NCI-H510A treated with DMSO at 0.1 percent for 48 hours (cell line): ENCODE measurements at places on chromosomes 1 and 21.
A peak's percentile ranks its signal among the peaks of the same experiment; 100 is the strongest.

DNA sequence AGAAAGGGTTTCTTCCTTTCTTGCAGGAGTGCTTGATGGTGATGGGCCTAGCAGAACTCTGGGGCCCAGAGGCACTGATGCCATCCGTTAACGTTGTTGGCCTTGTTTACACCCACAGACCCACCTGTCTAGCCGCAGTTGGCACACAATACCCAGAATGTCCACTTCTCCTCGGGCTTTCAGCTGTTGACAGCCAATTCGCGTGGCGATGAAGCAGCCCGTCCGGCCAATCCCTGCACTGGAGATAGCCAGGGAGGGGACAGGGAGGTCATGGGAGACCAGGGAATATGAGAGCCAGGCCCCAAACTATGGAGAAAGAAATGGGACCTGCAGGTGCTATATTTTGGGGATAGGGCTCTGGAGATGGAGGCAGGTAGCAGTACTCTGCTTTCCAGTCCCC is 5.7 kb upstream of the ARL8A start:
- no peak for DNase-seq

DNA sequence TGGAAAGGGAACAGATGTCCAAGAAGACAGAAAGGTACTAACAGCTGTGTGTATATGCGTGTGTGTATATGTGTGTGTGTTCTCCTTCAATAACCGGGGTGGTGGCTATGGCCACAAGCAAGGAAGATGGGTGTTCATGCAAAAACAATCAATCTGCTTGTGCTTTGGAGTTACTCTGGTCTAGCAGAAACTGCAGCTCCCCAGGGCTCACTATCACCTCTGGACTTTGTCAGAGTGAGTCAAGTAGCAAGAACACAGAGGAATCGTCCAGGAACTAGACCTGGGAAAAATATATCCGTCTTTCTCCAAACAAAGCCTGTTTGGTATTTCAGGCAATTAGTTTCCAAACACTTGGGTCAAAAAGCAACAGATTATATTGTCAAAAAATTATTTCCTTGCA is 68.6 kb downstream of the GNG12 start:
- no peak for DNase-seq

GRCh38 chr21:44706706-44707581 is 4.4 kb downstream of the TSPEAR start:
- no peak for DNase-seq

- DNase-seq = no peak
These were observed 105.3 kb downstream of the CACNA1E start for GRCh38 chr1:181588631-181589030.

DNA sequence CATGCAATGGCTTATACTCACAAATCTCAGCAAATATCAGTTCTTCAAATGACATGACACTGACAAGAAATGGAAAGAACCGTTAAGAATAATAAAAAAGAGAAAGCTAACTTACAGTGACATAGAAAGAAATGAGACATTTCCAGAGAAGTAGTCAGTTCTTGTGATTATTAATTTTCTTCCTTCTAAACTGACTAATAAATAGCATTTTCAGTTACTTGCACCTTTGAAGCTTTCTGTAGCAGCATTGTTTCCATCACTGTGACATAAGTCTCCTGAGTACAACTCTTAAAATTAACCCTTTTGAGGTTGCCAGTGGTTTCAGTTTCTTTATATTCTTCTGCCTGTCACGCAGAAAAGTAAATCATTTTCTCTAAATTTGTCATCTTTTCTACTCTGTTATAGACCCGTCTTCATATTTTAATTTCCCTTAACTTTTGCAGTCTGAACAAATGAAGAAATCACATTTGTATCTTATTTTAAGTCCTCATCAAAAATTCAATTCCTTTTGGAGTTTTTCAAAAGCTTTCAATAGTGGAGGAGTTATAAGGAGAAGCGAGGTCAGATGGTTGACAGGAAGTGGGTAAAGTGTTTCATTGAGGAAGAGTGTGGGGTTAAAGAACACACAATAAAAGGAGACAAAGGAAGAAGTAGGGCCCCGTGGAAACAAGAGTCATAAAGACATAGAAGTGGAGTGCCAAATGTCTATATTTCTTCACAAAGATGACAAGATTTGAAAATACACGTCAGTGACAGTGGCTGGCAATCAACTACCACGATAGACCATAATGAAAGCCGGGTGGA is 57.9 kb upstream of the S1PR1 start:
- DNase-seq = no peak

- peak; percentile 77 for DNase-seq
These were observed 414 bp downstream of the GPR153 start for GRCh38 chr1:6260433-6260934.

DNA sequence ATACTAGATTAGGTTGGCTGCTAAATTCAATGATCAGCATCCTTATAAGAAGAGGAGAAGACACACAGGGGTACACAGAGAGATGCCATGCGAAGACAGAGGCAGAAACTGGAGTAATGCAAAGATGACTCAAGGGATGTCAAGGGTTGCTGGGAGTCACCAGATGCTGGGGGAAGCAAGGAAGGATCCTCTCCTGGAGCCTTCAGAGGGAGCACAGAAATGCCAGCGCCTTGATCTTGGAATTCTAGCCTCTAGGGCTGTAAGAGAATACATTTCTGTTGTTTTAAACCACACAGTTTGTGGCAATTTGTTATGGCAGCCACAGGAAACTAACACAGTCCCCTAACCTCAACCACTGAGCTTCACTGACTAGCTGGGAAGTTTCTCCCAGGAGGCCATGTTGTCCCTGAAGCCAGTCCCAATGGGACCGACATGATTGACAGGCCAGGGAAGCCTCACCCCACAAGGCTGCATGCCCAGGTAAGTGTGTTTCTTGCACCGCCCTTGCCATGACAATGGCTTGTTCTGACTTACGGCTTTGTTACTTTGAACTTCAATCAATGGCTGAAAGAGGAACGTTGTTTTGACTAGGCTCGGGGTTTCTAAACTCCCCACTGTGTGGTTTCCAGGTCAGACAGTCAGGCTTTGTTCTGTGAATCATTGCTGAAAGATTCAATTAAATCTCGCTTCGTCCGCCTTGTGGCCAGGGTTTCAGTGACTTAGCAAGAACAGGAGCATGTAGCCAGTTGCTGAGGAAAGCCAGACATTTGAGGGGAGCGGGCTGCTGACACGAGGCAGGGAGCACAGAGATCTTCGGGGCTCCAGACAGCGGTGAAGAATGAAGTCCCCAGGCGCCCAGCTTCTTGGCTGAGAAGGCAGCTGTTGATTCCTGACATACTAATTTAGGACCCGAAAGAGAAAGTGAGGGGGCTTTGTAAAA is 62.3 kb downstream of the RUNX1 start:
- DNase-seq = no peak

- DNase-seq = no peak
These were observed 42.5 kb upstream of the ACTRT2 start for GRCh38 chr1:2978691-2979190.

- DNase-seq = no peak
These were observed 41.5 kb downstream of the CCDC30 start for GRCh38 chr1:42504535-42505128.

DNA sequence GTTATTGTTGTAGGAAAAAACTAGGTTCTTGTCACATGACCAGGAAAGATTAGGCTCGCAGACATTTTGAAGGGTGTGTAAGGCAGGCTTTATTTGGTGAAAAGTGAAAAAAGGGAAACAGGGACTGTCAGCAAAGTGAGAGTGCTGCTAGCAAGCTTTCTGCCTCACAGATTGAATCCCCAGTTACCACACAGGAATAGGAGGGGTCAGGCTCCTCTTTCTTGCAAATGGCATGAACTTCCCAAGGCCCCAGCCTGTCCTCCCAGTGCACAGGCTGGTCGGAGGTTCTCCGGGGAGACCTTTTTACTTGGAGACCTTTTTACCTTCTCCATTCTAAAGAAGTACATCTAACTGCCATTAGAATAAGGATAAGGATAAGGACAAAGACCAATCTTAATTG is 42.1 kb downstream of the SYCP1 start:
- no peak for DNase-seq

DNA sequence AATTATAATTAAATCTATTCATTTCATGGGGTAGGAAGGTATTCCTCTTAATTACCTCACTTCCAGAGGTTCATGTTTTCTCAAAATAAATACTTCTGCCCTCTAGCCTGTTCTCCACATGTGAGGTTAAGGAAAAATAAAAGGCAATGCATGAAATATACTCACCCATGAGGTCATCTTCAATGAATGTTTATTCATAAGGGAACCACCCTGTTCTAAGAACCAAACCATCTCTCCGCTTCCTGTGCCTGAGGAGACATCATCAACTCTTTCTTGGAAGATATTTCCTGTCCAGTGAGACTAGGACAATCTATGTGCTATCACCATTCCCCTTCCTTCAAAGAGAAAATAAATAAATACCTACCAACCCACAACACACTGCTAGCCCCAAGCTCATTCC is 513.7 kb upstream of the PLXNA2 start:
- no peak for DNase-seq

GRCh38 chr1:1068517-1069055 is 5.5 kb downstream of the RNF223 start:
- DNase-seq = peak; percentile 93

- no peak for DNase-seq
These were observed 40.4 kb upstream of the KCNH1 start for GRCh38 chr1:211174375-211174774.

GRCh38 chr1:108686614-108687313 is 5.3 kb upstream of the PRPF38B start:
- no peak for DNase-seq

DNA sequence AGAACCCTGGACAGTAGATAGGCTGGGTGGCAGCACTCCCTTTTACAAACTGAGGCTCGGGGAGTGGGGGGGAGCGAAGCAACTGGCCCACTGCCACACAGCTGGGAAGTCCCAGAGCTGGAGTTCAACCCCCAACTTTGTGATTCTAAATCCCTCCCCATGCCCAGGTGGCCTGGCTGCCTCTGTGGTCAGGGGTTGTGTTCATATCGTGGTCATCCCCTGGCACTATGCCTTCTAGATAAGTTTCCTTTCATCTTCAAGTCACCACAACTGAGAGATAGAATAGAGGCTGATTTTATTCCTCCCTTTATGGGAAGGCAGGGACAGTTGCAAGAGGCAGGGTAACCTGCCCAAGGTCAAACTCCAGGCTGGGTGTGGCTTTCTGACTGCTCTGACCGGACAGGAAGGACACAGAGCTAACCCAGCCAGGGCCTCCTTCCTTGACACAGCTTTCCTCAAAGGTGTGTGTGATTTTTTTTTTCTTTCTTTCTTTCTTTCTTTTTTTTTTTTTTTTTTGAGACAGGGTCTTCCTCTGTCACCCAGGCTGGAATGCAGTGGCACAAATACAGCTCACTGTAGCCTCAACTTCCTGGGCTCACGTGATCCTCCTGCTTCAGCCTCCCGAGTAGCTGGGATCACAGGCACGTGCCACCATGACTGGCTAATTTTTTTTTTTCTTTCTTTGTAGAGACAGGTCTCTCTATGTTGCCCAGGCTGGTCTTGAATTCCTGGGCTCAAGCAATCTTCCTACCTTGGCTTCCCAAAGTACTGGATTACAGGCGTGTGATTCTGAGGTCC is 18.4 kb upstream of the TNFRSF1B start:
- DNase-seq = no peak

GRCh38 chr21:29893687-29894086 is 46.1 kb downstream of the GRIK1 start:
- DNase-seq = no peak

DNA sequence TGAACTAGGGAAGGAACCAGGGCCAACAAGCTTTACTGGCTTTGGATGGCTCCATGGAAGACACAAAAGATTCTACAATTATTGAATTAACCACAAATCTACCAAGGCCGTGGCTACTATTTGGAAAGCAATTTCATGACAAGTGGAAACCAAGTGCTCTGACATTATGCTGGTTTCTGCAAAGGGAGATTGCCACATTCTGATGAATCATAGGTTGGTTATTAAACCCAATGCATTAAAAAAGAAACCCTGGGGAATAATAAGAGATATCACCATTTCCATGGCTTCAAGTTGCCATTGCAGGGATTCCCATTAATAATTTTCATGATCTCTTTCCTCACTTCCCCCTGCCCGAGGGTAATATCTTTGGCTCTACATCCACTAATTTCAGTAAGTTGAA is 359.2 kb upstream of the NCAM2 start:
- DNase-seq = no peak

DNA sequence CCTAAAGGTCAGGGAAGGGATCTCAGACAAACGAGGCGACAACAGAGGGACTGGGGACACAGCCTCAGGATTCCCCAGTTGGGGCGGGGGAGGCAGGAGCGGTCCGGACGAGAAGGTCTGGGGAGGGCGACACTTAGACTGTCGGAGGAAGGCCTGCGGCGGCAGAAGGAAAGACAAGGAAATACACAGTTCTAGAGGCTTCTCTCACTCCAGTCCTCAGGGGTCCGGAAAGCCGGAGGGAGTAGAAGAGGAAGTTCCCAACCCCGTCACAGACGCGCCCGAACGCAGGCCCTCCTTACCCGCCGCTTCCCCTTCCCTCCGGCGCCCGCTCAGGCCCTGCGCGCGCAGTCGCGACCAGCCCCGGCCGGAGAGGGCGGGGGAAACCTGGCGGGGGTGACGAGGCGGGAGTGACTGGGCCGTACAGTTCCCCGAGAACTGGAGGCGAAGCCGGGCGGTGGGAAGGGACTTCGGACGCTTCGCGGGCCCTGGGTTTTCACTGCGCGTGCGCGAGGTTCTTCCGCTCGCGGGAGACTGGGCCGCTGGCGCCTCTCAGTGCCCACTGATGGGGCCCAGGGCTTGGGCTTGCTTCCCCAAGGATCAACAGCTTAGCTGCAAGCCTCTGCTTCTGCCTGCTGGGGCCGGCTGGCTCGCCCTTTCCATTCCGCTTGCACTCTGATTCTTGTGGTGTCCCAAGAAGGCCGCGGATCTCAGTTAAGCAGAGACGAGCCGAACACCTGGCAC is at the start of gene IPP:
IPP (minus strand) TSS at position 356 of the 741 bp plus-strand sequence. CDS start 4,242 bp downstream, outside the sequence.
- peak; percentile 99 for DNase-seq

DNA sequence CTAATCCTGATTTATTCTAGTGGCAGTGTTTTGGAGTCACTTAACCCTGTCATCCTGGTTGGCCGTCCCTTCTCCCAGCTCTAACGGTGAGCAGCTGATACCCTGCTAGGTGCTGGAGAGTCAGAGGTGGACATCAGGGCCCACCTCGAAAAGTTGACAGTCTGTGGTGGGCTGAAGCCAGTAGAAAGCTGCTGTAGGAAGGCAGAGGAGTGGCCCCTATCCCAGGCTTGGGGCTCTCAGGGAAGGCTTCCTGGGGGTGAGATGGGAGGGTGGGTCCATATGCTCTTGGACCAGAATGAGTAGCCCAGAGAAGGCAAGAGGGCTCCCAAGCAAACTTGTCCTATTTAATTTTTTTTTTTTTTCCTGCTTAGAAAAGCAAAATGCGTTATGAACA is 475 bp upstream of the RPL5 start:
- DNase-seq = no peak

DNA sequence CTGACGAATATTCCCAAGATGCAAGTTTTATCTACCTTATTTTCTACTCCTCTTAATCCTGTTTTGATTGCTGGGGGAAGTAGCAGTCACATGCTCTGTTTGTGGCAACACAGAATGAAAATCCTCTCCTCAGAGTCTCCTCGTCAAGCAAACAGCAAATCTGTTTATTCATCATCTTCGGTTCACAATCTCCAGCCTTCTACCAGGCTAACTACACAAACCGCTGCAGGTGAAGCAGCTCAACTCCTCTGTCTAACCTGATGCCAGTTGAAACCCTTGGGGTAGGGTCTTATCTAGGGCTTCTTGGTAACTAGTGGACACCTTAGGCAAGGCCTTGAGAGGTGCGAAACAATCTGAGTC is 91.0 kb downstream of the SIPA1L2 start:
- peak; percentile 24 for DNase-seq

GRCh38 chr1:1761504-1762376 is 16.5 kb downstream of the NADK start:
- DNase-seq = no peak

- DNase-seq = no peak
These were observed 995 bp downstream of the ID3 start for GRCh38 chr1:23558140-23558871.
